GM04503 (cell line): ENCODE measurements at places on chromosomes 12 and 14.

- no peak for DNase-seq
Observed at GRCh38 chr12:109753054-109753401, 39.4 kb downstream of the FAM222A start.

DNA sequence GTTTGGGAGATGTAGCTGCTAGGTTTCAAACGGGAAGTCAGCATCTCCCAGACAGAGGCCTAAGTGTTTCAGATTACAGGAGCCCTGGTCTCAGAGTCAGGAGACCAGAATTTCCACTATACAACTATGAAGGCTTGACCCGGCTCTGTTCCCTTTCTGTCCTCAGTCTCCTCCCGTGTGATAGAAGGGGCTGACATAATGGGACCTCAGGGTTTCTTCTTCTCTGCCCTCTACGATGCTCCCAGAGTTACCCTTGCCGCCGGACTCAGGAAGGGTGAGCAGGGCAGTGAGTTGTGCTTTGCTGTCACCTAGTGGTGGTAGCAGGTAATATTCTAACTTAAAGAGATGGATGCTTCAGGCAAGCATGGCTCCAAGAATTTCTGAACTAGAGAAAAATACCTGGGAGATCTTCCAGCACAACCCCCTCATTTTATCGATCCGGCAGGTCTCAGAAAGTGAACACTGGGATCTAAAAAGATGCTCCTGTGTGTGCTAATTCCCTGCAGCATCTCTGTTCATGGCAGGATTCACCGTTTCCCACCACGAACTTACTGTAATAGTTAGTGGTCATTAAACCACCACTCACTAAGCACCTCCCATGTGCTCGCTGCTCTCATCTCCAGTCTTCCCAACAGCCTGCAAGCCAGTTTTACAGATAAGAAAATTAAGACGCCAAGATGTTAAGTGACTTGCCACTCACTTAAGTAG is 84.4 kb downstream of the VWF start:
- no peak for DNase-seq

GRCh38 chr12:109186993-109187653 is 70.7 kb downstream of the ACACB start:
- DNase-seq = no peak

DNA sequence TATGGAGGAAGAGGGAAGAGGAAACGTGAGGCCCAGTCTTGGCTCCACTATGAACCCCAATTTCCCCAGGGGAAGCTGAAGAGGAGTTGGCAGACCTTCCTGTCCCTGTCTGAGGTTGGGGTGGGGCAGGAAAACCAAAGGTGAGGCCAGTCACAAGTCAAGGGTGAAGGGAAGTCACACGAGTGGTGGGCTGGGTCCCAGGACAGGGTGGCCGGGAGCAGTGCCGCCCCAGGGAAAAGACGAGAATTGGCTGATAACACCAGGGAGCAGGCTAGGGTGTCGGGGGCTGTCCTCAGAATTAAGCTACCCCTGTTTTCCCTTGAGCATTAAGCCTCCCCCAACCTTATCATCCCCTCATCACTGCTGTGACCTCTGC is 3.1 kb downstream of the VDR start:
- no peak for DNase-seq

DNA sequence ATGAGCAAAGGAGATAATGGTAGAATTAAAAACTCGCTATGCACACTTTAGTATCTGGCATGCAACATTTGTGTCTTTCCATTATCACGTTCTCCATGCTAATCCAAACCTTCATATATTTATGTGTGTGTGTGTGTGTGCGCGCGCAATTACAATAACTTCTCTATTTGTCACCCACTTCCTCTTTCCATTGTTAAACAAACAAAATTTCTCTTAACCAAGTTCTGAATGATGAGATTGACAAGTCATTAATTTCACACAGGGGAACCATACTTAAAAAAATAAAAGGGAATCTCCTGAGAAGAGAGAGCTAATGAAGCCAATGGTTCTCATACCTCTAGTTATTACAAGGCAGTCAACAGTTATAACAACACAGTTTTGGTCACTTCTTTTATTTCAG is 575.9 kb upstream of the MDGA2 start:
- no peak for DNase-seq

DNA sequence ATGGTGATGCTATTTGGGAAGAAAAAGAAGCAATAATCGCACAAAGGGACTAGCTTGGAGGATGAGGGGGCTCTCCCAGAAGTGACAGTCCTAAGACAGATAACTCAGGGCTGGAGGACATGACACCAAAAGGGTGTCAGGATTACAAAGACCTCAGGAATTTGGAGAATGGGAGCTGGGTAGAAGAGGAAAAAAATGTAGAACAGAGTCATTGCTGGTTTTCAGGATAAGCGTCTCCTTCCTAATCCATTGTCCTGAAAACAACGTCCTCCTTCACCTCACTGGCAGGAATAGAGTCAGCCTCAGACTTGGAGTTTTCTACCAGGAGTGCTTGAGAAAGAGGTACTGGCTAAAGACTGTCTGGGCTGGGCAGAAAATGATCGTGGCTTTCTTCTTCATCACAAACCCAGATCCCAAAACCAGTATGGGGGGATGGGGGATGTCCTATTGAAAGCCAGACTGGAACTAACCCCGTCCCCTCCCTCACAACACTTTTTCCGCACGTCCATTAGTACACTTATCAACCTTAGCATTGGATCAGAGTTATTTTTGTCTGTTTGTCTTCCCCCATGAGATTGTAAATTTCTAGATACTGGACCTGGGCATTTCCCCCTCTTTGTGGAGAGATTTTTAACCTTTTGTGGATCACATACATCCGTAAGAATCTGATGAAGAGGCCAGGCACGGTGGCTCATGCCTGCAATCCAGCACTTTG is 14.3 kb downstream of the B4GALNT3 start:
- no peak for DNase-seq

GRCh38 chr14:104465482-104466390 is 113.8 kb upstream of the C14orf180 start:
- no peak for DNase-seq

DNA sequence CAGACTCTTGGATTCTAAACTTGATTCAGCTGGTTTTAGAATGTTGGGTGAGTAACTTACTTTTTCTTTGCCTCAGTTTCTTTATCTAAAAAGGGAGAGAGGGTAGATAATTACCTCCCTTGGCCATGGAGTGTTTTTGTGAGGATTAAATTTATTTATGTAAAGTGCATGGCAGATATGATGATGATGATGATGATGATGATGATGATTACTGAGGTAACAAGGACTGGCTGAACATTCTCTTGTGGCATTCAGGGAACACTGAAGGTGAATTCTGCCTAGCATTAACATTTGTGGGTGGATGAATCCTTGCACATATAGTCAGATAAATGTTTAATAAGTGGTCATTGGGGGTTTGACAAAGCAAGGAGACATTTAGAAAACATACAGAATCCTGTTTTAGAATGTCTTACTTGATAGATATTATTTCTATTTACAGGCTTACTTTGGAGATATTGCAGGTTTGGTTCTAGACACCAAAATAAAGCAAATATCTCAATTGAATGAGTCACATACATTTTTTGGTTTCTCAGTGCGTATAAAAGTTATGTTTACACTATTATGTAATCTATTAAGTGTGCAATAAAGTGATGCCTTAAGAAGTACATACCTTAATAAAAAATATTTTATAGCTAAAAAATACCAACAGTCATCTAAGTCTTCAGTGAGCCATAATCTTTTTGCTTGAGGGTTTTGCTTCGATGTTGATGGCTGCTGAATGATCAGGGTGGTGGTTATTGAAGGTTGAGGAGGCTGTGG is 123.2 kb downstream of the SNAPC1 start:
- no peak for DNase-seq

DNA sequence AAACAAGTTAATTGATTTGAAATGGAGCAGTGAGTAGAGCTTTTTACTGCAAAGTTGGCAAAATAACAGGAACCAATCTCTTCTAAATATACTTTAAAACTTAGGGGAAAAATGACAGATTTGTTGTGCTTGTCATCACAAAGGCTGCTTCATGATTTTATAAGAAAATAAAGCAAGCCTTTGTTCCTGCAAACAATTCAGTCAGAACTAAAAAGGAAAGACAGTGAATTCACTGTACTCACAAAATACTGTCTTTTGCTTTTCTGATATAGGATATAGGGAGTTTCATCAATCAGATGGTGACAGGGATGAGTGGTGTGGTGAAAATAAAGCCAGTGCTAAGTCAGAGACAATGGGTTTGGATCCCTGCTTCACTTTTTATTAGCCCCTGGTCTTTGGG is 126.0 kb downstream of the HELB start:
- no peak for DNase-seq

- DNase-seq = no peak
Observed at GRCh38 chr12:106918746-106919145, 37.0 kb upstream of the TMEM263 start.

DNA sequence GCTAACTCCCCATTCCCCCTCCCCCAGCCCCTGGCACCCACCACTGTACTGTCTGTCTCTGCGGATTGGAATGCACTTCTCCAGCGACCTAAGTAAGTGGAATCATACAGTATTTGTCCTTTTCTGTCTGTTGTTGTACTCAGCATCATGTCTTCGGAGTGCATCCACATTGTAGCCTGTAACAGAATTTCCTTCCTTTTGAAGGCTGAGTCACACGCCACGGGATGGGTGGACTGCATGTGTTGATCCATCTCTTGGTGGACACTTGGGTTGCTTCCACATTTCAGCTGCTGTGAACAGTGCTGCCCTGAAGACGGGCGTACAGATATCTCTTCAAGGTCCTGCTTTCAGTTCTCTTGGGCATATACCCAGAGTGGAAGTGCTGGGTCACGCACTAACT is 34.4 kb downstream of the DDX51 start:
- no peak for DNase-seq

DNA sequence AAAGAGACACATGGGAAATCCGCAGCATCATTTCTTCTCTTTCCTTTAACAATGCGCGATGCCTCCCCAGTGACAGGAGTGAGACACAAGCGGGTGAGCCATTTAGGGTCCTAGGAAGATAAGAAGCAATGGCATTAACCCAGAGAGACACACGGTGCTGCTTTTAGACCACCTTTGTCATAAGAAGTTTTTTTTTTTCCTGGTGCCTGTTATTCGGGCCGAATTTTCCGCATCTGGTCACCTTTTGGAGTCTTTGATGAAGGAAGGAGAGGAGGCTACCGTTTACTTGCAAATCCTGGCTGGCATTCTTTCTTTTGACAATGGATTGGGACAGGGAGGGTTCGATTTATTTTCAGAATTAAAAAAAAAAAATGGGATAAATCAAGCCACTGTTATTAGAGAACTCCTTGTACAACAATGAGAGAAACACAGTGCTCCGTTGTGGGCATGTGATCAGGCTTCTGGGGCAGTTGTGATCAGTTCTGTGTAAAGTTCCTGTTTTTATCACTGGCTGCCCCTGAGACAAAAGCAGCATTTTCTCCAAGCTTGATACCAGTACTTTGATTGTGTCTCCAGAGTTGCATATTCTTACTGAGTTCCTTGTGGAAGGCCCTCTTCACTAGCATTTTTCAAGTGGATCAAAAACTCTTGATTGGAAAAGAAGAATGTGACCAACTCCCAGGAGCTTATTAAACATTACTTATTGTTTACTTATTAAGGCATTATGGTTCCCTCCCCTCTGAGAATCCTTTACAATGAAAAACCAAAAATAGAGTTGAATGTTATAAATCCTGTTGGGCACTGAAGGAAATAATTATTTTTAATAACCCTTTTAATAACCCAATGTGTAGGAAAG is 1.1 kb downstream of the DIP2B start:
- DNase-seq = no peak

- DNase-seq = no peak
Observed at GRCh38 chr12:68786929-68787328, 21.0 kb upstream of the MDM2 start.

- DNase-seq = no peak
Observed at GRCh38 chr12:25644979-25645378, 91.9 kb upstream of the LMNTD1 start.

DNA sequence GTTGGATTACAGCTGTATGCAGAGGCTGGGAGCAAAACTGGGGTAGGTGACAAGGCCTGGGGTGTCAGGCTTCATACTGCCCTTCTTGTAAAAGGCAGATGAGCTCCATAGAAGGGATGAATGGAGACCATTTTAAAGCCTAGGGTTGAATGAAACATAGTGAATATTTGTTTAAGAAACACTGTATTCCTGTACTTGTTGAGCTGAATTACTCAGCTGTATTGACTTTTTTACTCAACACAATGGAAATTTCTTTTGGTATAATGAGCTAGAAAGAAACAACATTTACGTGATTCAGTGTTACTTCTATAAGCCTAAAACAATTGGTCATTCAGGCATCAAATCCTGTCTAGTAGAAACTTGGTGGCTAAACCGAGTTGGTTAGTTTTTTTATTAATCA is 14.1 kb downstream of the ATP6V0A2 start:
- DNase-seq = no peak

DNA sequence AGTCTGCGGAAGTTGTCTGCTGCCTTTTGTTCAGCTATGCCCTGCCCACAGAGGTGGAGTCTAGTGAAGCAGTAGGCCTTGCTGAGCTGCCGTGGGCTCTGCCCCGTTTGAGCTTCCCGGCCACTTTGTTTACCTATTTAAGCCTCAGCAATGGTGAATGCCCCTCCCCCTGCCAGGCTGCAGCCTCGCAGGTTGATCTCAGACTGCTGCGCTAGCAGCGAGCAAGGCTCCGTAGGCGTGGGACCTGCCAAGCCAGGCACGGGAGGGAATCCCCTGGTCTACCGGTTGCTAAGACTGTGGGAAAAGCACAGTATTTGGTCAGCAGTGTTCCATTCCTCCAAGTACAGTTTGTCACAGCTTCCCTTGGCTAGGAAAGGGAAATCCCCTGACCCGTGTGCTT is 143.6 kb downstream of the DYRK2 start:
- DNase-seq = no peak

DNA sequence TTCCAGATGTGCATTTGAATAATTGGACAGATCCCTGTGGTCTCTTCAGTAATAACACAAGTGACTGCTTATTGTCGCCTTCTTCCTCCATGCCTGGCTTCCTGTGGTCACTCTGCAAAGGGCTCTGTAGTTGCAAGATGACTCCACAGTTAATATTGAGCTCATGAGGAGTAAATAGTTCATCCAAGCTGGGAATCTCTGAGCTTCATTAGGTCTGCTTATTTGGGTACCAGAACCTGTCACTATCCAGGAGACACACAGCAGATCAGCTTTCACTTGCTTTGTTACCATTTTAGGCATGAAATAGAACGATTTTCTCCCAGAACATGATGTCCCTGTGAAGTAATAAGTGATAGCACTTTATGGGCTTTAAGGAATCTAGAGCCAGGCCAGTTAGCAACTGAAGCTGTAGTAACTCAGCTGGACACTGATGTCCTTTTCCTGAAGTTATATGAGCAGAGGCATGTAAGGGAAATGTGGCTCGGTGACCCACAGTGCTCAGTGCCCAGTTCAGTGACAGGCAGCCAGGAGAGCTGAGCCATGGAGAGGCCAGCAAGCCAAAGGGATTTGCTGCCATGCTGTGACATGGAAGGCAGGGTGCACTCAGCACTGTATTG is 50.1 kb downstream of the CRADD start:
- no peak for DNase-seq
